H4 (cell line): ENCODE measurements at places on chromosomes 7 and 10. TPM values are rescaled to one million over a fixed set of nuclear protein-coding genes. Genes with fewer than 3 reads are reported as not detected.

MKRN1 gene
- 57.9 and 62.8 TPM in 2 replicates for total RNA-seq

TLX1 gene
- total RNA-seq, result not detected in 2 replicates

GJD4 gene
- not detected in 2 replicates for total RNA-seq

PKD2L1 gene
- total RNA-seq, result not detected in 2 replicates

MSMB gene
- not detected in 2 replicates for total RNA-seq

AKR1C4 gene
- total RNA-seq, result not detected in 2 replicates

MYOF gene
- 30.2 and 31.1 TPM in 2 replicates for total RNA-seq

ITGA8 gene
- total RNA-seq, result 9.2 and 17.2 TPM in 2 replicates

FAM13C gene
- 3.9 and 8.1 TPM in 2 replicates for total RNA-seq

LIPF gene
- not detected in 2 replicates for total RNA-seq

GRM3 gene
- total RNA-seq, result not detected in 2 replicates

CWF19L1 gene
- total RNA-seq, result 31.8 and 36.7 TPM in 2 replicates

DGKB gene
- 0.12 TPM in 1 of 2 replicates, not detected in the other for total RNA-seq

RAB19 gene
- not detected in 2 replicates for total RNA-seq

DRGX gene
- not detected in 2 replicates for total RNA-seq

ELOVL3 gene
- total RNA-seq, result not detected in 2 replicates

SLC18A3 gene
- total RNA-seq, result not detected in 2 replicates

CTAGE8 gene
- total RNA-seq, result 0.16 and 0.17 TPM in 2 replicates

LLCFC1 gene
- total RNA-seq, result not detected in 2 replicates

DNAJB6 gene
- total RNA-seq, result 76.1 and 108 TPM in 2 replicates

OR2A12 gene
- total RNA-seq, result not detected in 2 replicates

GBX1 gene
- not detected in 2 replicates for total RNA-seq

PAPSS2 gene
- 0.17 TPM in 1 of 2 replicates, not detected in the other for total RNA-seq

GRID2IP gene
- total RNA-seq, result not detected in 2 replicates

FAM25A gene
- not detected in 2 replicates for total RNA-seq

TRIM74 gene
- total RNA-seq, result not detected in 2 replicates

MBLAC1 gene
- 0.52 and 1.6 TPM in 2 replicates for total RNA-seq

AVPI1 gene
- 26.8 and 32.1 TPM in 2 replicates for total RNA-seq

MYOZ1 gene
- total RNA-seq, result 0.33 TPM in 1 of 2 replicates, not detected in the other

SGCE gene
- total RNA-seq, result 114 and 120 TPM in 2 replicates

PNLIPRP2 gene
- total RNA-seq, result not detected in 2 replicates

ANKRD22 gene
- not detected in 2 replicates for total RNA-seq

PTPRZ1 gene
- total RNA-seq, result 0.02 and 0.39 TPM in 2 replicates

ACADSB gene
- 4.1 and 6.6 TPM in 2 replicates for total RNA-seq

TMEM229A gene
- total RNA-seq, result not detected in 2 replicates

VAX1 gene
- not detected in 2 replicates for total RNA-seq

STAG3 gene
- total RNA-seq, result 0.35 TPM in 1 of 2 replicates, not detected in the other

LAMB4 gene
- 2.3 and 3.2 TPM in 2 replicates for total RNA-seq

GIMAP8 gene
- not detected in 2 replicates for total RNA-seq

TUBB8 gene
- not detected in 2 replicates for total RNA-seq

LRRC17 gene
- total RNA-seq, result 20.2 and 20.8 TPM in 2 replicates

CTAGE6 gene
- total RNA-seq, result not detected in 2 replicates

RHOBTB1 gene
- 39.8 and 41.1 TPM in 2 replicates for total RNA-seq

TAS2R3 gene
- 0.08 TPM in 1 of 2 replicates, not detected in the other for total RNA-seq

MRLN gene
- total RNA-seq, result not detected in 2 replicates

ZNF679 gene
- not detected in 2 replicates for total RNA-seq

OLAH gene
- 0.74 TPM in 1 of 2 replicates, not detected in the other for total RNA-seq

ELFN1 gene
- 0.37 and 0.41 TPM in 2 replicates for total RNA-seq
